ENCODE measurements at places on chromosomes 13 and 19. TPM values are rescaled to one million over a fixed set of nuclear protein-coding genes. Genes with fewer than 3 reads are reported as not detected.

DNA sequence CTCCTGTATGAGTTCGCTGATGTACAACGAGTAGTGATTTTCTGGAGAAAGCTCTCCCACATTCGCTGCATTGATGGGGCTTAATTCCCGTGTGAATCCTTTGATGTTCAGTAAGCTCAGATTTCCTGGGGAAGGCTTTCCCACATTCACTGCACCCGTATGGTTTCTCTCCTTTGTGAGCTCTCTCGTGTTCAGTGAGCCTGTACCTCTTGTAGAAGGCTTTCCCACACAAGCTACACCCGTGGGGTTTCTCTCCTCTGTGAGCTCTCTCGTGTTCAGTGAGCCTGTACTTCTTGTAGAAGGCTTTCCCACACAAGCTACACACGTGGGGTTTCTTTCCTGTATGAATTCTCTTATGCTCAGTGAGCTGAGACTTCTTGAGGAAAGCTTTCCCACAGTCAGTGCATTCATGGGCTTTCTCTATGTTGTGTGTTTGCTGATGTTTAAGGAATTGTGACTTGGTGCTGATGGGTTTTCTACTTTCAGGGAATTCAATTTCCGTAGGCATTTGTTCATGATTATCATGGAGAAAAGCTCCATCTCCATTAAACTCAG lies 3.5 kb upstream of the ZNF577 start:
- DNase-seq: no peak

DNA sequence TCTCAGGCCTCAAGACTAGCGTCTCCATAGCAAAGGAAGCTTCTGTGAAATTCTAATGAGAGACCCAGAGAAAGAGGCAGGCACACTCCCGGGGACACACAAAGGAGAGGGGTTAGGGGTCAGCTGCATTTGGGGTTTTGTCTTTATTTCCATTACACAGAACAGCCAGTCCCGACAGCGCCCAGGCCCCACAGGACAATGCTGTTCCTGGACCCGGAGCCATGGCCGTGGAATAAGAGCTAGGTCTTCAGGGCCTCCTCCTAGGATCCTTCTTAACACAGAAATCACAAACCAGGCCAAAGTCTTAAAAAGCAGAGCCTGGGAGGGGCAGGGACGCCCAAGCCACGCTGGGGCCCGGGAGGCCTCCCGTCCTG lies 22.8 kb downstream of the KCTD15 start:
- DNase-seq: no peak

DNA sequence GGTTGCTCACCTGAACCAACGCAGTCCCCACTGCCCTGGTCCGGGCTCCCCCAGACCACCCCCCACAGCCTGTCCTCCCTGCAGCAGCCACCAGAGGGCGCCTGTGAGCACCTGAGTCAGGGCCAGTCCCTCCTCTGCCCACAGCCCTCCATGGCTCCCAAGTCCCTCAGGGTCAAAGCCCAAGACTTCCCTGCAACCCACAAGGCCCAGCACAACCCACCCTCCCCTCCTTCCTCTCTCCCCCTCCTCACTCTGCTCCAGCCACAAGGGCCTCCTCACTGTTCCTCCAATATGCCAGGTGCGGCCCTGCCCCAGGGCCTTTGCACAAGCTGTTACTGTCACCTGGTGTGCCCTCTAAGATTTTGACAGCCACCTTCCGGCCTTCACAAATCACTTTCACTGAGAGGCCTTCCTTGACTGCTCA lies 10.9 kb downstream of the GNA15 start:
- no peak for DNase-seq

DNA sequence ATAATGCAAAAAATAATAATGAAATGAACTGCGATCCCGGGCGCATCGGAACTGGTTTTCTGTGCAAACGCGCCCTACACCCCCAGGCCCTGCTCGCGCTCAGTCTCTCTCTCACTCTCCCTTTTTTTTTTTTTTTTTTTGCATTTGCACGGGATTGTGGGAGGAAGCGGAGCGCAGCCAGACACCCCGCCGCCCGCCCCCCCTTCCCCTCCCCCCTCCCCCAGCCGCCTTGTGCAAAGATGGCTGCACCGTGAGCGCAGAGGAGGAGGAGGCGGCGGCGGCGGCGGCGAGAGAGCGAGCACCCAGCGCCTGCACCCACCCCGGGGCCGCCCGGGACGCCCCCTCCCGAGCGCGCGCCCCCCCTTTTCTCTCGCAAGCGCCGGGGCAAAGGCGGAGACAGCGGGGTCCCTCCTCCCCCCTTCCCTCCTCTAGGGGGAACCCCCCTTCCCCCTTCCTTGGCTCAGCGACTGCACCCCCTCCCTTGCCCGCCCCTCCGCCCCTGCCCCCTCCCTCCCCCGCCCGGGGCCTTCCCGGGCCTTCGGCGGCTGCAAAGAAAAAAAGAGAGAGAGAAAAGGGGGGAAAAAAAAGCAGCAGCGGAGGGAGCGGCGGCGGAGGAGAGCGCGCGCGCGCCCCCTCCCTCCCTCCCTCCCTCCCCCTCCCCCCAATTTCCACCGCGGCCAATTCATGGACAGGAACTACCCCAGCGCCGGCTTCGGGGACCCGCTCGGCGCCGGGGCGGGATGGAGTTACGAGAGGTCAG lies at the start of gene PRR12:
Gene PRR12, plus strand, starts transcription at position 212 of the 760 bp plus-strand sequence. Its CDS starts 473 bp downstream, at position 685.
- no peak for DNase-seq

- no peak for DNase-seq
Observed at GRCh38 chr13:112815871-112816270, 126.0 kb downstream of the ATP11A start.

DNA sequence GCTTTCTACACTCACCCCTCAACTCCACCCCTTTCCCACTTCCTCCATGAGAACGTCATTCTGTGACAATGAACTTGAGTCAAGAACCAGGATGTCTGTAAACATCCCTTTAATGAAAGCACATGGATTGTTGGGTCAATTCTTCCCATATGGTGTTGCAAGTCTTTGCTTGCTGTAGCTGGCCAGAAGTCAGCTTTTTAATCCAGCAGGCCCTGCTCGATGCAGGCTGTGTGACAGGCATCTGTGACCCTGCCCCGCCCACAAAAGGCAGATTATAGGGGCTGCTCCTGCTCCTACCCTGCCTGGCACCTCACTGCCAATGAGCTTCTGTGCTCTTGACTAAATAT lies 78.0 kb downstream of the STARD13 start:
- DNase-seq: no peak

DNA sequence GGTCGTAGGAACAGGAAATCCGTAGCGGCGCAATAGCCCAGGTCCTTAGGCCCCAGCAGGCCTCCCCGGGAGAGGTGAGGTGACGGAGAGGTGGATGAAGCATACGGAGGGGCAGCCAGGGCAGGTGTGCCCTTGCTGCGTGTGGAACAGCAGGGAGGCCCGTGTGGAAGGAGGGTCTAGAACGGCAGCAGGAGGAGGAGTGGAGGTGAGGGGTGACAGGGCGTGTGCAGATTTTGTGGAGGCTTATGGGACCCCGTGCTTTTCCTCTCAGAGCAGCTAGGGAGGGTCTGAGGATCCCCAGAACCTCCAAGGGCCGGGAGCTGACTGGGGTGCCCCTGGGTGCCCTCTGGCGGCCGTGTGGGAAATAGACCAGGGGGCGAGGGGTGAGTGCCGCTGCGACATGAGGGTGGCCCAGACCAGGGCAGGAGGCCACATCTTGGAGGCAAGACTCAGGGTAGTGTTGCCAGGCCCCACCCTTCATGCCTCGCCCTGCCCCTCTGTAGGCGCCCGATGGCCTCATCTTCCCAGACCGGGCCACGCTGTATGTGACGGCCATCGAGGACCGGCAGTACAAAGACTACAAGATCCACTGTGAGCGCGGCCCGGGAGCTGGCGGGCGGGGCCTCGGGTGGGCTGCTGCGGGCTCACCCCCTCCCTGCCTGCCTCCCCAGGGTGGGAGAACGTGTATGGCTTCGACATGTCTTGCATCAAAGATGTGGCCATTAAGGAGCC lies 5.0 kb upstream of the ADM5 start:
- DNase-seq: no peak

DNA sequence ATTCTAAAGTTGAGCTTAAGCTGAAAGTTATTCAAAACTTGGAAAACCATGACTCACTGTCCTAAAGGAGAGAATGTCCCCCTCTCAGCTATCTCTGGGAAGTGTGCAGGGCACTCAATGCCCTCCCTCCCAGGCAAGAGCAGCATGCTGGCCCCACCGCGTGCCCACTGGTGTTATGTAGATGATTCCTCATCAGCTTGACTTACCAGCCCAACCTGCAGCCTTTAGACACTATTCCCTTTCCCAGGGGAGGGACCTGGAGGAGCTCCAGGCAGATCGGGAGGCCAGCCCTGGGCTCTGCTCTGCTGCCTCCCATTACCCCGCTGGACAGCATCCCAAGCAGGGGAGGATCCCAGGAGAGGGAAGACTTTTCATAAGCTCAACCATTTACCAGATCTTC lies 124.6 kb downstream of the FGF14 start:
- no peak for DNase-seq

GRCh38 chr19:47122359-47123335 lies 8.0 kb upstream of the SAE1 start:
- no peak for DNase-seq

DNA sequence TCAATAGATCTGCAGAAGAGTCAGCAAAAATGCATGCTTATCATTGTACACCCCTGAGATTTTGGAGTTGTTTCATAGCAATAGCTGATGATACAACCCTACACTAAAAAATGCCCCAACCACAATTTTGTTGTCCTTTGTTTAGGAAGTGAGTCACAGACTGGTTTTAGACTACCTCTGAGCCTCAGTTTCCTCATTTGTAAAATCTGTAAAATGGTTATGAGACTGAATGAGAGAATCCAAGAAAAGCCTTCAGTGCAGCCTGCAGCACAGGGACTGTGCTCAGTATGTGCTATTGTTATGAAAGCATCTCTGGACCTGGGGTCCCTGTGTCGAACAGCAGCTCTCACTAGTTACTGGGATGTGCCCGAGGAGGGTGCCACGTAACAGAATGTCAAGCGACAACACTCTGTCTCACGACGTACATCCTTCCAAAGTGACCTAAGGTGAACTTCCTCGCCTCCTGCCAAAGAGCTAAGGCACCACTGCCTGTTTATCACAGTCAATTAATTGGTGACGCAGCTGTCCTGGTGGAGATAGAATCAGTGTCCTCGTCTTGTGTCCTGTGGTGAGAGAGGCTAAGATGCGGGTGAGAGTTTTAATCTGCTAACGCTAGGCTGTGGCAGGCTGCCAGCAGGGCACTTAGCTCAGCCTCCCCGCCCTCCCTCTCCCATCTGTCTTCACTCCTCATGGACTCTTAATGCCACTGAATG lies 18.1 kb downstream of the DHRS12 start:
- DNase-seq: no peak

DNA sequence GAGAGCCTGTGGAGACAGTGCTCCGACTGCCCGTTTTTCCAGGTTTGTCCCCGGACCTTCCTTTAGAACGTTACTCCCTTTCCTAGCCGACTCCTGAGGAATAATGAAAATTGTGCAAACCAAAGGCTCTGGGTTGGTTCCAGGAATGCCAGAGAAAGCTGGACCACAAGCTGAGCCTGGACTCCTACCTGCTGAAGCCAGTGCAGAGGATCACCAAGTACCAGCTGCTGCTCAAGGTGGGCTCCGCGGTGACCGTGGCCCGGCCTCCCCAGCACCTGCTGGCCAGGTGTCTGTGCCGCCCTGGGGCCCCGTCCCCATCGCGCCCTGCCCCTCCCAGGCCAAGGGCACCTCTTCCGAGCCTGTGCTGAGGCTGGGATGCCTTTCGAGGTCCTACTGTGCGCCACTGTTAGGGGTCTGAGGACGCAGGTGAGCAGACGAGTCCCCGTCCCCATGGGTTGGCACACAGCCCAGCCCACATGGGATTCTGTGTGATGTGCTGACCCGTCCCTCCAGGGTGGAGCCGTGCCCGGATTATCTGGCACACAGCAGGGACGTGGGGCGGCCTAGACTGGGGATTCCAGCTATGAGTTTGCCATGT lies 20.5 kb upstream of the F7 start:
- DNase-seq: no peak

GRCh38 chr13:28349907-28350654 lies 144.8 kb downstream of the FLT1 start:
- no peak for DNase-seq

DNA sequence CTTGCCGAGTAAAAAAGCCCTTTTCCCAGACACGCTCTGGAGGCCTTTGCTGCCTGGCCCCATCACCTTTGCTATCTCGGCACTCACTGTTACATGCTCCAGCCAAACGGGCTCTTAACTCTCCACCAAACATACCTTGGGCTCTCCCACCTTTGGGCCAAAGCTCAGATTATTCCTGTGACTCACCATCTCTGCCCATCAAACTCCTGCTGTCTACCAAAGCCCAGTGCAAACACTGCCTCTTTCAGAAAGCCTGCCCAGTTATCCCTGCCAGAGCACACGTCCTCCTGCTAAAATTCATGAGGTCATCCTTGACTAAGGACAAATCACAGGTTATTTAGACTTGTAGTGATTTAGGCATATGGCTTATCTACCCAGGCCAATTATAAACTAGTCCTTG lies 48.1 kb upstream of the SERPINE3 start:
- DNase-seq: no peak

GRCh38 chr19:29365836-29366417 lies 153.0 kb upstream of the UQCRFS1 start:
- no peak for DNase-seq

GRCh38 chr19:11261971-11262839 lies at the start of gene DOCK6:
TSS of gene DOCK6 (minus strand) at chr19:11262524. CDS start at chr19:11262440, 84 bp downstream.
- no peak for DNase-seq

GRCh38 chr13:94427313-94427953 lies 52.0 kb downstream of the DCT start:
- DNase-seq: no peak

DNA sequence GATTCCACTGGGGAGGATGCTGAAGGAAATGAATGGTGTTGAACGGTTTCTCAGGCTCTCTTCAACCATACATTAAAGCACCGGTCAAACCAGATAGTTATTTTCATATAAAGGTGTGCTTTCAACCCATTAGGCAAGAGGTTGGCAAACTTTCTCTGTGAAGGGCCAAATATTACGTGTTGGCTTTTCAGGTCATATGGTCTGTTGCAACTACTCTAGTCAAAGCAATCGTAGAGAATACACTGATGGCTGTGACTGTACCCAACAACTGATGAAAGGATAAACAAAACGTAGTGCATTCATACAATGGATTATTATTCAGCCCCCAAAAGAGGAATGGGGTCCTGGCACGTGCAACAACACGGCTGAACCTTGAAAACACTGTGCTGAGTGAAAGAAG lies 5.8 kb downstream of the ZSCAN5A start:
- DNase-seq: no peak

DNA sequence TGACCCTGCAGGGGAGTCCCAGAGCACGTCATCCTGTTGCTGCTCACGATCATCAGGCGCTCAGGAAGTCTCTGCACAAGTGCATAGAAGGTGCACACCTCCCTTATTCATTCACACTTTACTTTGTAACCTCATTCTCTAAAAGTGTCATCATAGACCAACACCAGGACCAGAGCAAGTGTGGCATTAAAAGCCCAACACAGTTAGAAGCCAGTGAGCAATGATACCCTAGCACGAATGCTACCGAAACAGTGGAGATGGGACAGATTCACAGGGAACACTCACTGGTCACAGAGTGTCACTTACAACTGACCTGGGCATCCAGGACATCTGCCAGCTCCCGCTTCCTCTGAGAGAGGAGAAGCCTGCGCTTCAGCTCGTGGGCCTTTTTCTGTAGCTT lies 17.0 kb downstream of the HAUS8 start:
- DNase-seq: no peak

The SIGLEC10 gene
- 0.92 TPM for polyA plus RNA-seq

The PSG3 gene
- polyA plus RNA-seq: not detected

The FCHO1 gene
- 0.83 TPM for polyA plus RNA-seq

The ZNF460 gene
- polyA plus RNA-seq: 3.9 TPM

The KLK7 gene
- not detected for polyA plus RNA-seq

The IRS2 gene
- polyA plus RNA-seq: 3.8 TPM

The IGFL3 gene
- not detected for polyA plus RNA-seq

The ZNF780B gene
- polyA plus RNA-seq: 13.4 TPM
